ENCODE measurements at places on chromosomes 1 and 21.
A peak's percentile ranks its signal among the peaks of the same experiment; 100 is the strongest.

DNA sequence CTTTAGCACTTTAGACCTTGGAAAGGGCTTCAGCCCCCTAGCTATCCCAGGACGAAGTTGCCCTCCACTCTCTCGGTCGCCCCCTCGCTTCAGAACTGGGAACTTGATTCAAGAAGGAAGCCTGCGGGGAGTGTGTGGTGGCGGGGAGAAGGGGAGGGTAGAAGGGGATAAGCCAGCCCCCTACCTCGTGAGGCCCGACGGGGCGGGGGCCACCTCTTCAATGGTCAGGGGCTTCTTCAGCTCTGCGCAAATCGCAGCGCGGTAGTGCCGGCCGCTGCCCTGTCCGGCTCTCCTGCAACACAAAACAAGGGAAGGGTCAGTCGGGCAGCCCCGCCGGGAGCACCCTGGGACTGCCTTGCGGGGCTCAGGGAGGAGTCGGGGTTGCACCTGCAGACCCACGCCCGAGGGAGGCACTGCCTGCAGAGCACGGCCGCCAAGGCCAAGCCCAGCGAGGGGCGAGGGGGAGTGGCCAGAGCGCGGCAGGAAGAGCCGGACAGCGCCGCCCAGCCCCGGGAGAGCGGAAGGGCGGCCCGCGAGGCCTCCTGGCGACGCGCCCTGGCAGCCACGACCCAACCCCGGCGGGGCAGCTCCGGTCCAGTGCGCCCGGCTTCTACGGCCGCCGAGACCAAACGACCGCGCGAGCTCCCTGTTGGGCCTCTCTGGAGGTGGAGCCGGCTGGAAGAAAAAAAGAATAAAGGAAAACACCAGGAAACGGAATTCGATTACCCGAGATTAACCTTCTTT, 56.2 kb upstream of the RASAL2 start:
- DNase-seq = peak; percentile 82

DNA sequence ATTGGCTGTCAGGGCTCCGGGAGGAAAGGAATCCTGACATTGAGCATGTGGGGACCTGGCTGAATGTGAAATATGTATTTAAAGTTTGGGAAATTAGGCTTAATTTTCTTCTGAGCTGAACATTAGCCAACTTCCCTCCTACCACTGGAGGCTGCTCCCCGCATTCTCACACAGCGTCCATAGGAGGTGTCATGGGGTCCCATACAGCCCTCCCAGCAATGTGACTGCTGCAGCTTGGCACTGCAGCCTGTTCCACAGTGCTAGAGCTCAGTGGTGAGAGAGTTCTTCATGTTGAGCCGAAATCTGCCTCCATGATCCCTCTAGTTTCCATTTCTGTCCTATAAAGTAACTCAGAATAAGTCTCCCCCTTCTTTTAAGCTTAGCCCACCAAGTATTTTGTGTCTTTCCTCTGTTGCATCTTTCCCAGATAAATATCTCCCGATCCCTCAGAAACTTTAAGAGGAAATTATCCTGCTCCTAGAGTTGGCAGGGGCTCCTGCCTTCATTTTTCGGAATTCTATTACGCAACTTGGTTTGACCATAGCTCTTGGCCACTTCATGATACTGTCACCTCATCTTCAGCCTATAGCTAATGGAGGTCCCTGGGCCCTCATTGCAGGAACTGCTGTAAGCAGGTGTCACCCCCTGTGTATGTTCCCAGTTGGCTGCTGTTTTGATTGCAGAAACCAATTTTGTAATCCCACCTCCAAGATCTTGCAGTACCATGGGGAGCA, 2.0 kb downstream of the FCRL6 start:
- DNase-seq = no peak

- no peak for DNase-seq
Observed at GRCh38 chr1:93813076-93813475, 65.9 kb downstream of the DNTTIP2 start.

GRCh38 chr1:57839526-57839925, 415.7 kb upstream of the DAB1 start:
- no peak for DNase-seq

- no peak for DNase-seq
Observed at GRCh38 chr1:32859915-32860314, 10.8 kb downstream of the FNDC5 start.

- DNase-seq = no peak
Observed at GRCh38 chr1:162732094-162732493, 58.4 kb upstream of the HSD17B7 start.

DNA sequence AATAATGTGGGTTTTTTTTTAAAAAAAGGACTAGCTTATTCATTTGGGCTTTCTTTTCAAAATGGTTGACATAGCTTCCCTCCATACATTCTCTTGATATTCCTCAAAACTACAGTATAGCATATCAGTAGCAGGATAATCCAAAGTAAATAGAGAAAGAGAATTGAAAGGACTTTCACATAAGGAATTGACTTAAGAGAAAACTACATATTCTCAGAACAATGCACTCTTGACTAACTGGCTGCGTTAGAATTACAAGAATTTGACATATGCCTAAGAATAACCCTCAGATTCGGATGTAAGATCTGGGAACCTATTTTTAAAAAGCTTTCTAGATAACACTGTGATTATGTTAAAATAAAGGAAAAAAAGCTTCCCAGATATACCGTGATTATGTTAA, 3.1 kb downstream of the PRKAB2 start:
- DNase-seq = no peak

- no peak for DNase-seq
Observed at GRCh38 chr1:30952098-30952497, 43.5 kb upstream of the SDC3 start.

- no peak for DNase-seq
Observed at GRCh38 chr1:5297180-5297885, 642.9 kb downstream of the AJAP1 start.

GRCh38 chr1:173202424-173203145, 4.5 kb downstream of the TNFSF4 start:
- DNase-seq = peak; percentile 80

DNA sequence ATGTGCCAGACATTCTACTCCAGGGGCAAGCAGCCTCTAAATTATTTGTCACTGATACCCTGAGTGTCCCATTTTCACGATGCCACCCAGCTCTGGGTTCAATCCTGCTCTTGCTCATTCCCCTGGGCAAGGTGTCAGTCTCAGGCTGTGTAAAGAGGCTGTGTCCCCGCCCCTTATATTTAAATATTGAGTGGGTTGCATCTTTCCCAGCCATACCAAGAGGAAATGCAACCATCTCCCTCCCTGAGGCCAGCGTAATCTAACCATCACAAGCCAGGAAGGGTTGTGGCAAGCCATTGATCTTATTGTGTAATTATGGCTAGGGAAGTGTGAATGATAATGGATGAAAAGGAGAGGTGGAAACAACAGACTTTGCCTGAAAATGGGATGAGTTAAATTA, 54.7 kb upstream of the CLDN14 start:
- DNase-seq = no peak

- no peak for DNase-seq
Observed at GRCh38 chr1:175404177-175404576, 211.6 kb upstream of the KIAA0040 start.

DNA sequence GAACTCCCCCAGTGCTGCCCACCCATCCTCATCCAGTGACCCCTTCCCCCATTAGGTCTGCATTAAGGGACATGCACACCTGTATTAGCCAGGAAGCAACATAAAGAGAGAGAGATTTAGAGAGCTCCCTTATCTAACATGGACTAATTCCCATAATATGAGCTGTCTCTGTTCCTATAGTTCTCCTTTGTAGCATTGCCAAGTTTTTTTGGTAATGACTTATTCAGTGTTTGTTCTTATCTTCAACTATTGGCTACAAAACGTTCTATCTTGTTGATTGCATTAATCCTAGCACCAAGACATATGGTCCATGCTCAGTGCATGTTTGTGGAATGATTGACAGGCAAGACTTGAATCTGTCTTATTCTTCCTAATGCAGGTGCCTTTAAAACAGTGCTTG, 264.0 kb downstream of the ADGRL2 start:
- DNase-seq = no peak

- no peak for DNase-seq
Observed at GRCh38 chr1:194723067-194723466, 1536.7 kb upstream of the B3GALT2 start.

- no peak for DNase-seq
Observed at GRCh38 chr1:26290122-26290881, 10.4 kb downstream of the SH3BGRL3 start.

DNA sequence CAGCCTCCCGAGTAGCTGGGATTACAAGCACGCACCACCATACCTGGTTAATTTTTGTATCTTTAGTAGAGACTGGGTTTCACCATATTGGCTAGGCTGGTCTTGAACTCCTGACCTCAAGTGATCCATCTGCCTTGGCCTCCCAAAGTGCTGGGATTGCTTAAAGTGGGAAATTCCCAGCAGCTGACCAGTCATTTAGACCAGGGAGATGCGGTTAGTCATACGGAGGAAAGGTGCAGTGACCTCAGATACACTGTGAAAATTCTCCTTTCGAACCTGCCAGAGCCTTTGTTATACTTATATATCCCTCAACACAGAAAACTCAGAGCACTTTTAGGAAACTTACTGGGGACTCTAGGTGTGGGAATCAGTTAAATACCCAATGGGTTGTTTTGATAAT, 39.6 kb downstream of the MAP10 start:
- DNase-seq = no peak

DNA sequence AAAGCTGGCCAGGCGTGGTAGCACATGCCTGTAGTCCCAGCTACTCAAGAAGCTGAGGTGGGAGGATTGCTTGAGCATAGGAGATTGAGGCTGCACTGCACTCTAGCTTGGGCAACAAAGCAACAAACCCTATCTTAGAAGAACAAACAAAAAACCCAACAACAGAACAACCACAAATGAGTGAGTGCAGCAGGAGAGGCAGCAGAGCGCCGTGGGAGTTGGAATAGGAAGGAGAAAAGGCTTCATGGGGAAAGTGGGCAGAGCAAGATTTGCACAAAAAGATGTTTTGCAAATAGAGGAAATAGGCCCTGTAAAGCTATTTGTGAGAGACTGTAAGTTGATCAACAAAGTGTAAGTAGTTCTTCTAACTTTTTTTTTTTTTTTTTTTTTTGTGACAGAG, 19.6 kb downstream of the SMAP2 start:
- DNase-seq = no peak

DNA sequence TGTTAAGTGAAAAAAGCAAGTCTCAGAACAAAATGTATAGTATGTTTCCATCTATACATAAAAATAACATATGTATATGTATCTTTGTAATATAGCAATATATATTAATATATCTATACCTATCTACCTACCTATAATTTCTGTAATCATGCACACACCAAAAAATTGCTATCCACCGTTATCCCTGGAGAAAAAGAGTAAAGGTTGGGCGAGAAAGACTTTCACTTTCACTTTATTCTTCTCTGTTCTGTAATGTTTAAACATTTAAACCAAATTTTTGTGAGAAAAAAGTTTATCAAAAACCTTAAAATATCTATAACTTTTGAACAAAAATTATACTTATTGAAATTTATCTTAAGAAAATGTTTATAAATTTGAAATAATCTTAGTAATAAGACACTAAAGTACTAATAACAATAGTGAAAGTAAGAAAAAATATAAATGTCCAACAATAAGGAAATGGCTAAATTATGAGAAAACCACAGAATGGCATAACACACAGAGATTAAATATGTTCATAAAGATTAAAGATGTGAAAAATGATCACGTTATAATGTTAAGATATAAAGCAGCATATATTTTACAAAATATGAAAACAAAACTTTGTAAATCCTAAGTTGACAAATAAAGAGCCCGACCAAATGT, 74.0 kb upstream of the LRRC53 start:
- no peak for DNase-seq

- DNase-seq = no peak
Observed at GRCh38 chr1:183394435-183394834, 23.7 kb downstream of the NMNAT2 start.

GRCh38 chr1:173017792-173018191, 32.9 kb downstream of the TNFSF18 start:
- no peak for DNase-seq

- DNase-seq = peak; percentile 55
Observed at GRCh38 chr1:33298623-33299277, 22.1 kb downstream of the A3GALT2 start.

DNA sequence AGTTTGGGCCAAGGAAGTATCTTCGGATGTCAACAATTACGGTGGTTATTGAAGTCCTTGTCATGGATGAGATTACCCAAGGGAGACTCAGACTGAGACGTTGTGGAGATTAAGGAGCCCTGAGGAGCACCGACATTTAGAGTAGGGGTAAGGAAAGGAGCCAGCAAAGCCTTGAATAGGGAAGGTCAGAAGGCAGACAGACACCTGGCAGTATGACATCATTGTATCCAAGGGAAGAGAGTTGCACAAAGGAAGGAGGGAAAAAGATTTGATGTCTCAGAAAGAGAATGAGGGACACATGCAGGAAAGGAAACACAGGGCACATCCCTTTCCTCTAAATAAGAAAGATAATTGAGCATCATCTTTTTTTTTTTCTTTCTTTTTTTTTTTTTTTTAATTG, 11.7 kb downstream of the LAMC2 start:
- no peak for DNase-seq

DNA sequence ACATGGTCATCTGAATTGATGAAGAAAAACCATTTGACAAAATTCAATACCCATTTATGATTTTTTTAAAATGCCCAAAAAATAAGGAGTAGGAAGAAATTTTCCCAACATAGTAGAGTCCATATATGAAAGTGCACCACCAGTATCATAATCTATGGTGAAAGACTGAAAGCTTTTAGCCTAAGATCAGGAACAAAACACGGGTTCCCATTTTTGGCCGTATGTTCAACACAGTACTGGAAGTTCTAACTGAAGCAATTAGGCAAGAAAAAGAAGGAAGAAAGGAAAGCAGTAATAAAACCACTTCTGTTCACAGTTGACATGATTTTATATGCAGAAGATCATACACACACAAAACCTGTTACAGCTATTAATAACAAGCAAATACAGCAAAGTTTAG, 227.8 kb upstream of the RAB4A start:
- DNase-seq = no peak

GRCh38 chr1:103489935-103490334, 35.6 kb upstream of the RNPC3 start:
- DNase-seq = peak; percentile 6

DNA sequence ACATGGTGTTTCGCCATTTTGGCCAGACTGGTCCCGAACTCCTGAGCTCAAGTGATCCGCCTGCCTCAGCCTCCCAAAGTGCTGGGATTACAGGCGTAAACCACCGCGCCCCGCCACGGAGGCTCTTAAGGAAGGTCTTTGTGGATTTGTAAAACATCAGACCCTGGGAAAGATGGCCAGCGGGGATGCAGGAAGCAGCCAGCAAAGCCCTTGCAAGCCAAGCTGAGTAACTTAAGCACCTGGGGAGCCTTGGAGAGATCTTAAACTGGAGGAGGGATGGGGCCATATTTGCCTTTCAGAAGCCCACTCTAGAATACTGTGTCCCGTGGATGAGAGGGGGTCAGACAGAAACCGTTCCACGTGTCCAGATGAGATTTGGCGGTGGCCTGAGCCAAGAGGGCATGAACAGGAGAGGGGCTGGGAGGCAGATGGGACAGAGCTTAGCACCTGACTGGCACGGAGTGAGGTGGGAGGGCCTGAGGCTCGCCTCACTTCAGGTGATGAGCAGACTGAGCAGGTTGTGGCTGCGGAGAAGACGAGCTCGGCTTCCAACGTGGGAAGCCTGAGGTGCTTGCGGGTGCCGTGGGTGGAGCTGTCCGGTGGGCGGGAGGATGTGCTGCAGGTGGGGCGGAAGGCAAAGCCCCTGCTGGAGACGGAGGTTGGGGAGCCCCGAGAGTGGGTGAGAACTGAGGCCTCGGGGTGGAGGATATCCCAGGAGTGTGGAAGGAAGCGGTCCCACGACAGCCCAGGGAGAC, 11.7 kb downstream of the C1orf216 start:
- DNase-seq = no peak

GRCh38 chr1:182781841-182782586, 7.6 kb upstream of the NPL start:
- peak; percentile 81 for DNase-seq

All from NCI-H460 (cell line).